ENCODE measurements at places on chromosomes 4 and X.

GRCh38 chr4:19473569-19473968 lies 778.1 kb upstream of the SLIT2 start:
- no peak for DNase-seq

DNA sequence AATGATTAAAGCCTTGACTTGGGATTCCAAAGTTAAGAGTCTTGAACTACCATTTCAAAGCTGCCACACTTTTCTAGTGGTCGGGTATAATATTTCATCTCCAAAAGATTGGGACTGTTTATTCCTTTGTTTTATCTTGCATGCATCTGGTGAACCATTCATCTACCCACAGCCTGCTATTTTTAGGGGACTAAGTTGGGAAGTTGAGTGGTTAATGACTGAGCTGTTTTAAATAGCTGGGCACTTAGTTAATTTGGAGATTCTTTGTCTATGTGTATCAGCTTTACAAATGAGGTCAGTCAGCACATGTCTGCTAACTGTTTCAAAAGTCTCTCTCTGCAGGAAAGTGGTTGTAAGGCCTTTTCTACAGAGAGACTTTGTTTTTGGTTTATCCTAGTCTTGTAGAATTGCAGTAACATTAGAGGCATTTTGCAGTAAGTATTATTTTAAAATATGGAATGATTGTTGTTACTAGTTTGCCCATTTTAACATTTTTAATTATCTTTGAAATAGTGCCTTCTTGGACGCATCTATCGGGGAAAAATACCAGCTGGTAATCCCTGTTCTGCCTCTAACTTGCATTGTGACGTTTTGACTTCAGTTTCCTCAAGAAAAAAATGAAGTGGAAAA lies 8.2 kb downstream of the BMP2K start:
- DNase-seq: no peak

GRCh38 chrX:27466051-27466450 lies 2.9 kb upstream of the PPP4R3C start:
- DNase-seq: no peak

DNA sequence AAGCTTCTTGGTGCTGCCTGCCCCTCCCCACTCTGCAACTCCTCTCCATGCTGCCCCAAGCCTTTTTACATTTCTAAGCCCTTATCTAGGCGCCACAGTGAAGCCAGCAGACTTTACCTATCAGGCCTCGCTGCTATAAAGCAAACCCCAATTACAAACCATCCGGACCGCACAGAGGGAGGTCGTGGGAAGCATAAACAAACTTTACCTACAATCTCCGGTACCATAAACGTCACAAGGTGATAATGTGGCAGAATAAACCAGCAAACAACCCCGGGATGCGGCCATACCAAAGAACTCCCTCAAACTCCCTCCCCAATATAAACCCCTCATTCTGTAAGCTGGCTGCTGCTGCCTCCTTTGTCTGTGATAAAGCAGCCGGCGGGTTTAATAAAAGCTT lies 54.0 kb upstream of the ZCCHC13 start:
- DNase-seq: no peak

GRCh38 chr4:94739741-94740140 lies 18.0 kb upstream of the BMPR1B start:
- no peak for DNase-seq

DNA sequence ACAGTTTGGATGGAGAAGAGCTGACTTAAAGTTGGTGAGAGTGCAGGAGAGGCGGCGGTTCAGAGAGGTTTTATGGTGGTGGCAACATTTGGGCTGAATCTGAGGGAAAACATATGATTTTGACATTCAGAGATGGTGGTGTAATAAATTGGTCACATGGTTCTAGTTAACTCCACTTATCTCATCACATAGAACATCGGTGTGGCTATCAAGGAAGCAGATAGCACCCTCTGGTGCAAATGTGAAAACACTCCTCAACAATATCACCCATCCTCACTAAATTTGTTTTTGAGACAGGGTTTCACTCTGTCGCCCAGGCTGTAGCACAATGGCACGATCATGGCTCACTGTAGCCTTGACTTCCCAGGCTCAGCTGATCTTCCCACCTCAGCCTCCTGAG lies 28.8 kb downstream of the SUPT20HL2 start:
- DNase-seq: no peak

GRCh38 chrX:7926501-7926900 lies 712 bp downstream of the PNPLA4 start:
- DNase-seq: no peak

DNA sequence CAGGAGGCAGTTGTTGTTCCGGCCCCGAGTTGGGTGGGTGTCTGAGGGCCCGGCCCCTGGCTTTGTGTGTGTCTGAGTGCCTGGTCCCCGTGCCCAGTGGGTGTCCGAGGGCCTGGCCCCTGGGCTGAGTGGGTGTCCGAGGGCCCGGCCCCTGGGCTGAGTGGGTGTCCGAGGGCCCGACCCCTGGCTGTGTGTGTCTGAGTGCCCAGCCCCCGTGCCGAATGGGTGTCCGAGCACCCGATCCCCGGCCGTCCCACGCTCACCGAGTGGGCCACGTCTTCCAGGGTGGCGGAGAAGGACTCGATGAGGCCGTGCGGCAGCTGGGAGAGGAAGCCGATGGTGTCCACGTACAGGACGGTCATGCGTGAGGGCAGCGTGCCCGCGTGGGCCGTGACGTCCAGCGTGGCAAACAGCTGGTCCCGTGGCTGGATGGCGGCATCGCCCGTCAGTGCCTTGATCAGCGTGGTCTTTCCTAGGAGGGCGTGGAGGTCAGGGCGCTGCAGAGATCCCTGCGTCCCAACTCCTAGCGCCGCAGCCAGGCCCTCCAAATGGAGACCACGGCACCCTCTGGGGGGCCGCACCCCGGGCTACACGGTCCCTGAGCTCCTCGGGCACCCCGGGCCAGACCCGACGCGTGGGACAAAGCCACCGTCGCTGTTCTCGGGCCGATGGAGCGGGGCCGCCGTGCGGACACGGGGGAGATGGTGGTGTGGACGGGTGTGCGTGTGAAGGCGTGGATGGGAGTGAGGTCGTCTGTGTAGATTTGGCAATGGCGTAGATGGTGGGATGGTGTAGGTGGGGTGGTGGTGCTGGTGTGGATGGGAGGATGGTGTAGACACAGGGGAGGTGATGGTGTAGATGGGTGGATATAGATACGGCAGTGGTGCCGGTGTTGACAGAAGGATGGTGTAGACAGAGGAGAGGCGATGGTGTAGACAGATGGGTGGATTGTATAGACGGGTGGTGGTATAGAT lies 7.2 kb downstream of the GTPBP6 start:
- DNase-seq: no peak

DNA sequence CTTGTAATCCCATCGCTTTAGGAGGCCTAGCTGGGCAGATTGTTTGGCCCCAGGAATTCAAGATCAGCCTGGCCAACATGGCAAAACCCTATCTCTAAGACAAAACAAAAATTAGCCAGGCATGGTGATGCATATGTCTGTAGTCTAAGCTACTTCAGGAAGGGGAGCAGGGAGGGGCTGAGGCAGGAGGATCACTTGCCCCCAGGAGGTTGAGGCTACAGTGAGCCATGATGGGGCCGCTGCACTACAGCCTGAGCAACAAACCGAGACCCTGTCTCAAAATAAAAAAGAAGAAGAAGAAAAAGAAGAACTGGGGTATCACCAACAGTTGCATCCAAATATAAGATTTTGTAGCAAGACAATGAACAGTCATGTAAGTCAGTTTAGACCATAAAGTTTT lies 47.3 kb upstream of the NFKB1 start:
- no peak for DNase-seq

- no peak for DNase-seq
Observed at GRCh38 chr4:35364321-35364870, 879.9 kb downstream of the ARAP2 start.

GRCh38 chrX:19576742-19577141 lies 61.4 kb upstream of the MAP3K15 start:
- no peak for DNase-seq

- no peak for DNase-seq
Observed at GRCh38 chr4:112156112-112156511, 10.9 kb downstream of the FAM241A start.

Data from stimulated activated CD4-positive, alpha-beta T cell treated with anti-CD3 and anti-CD28 coated beads, Interleukin-15, amount 100 ng/mL, for 48 hours (primary cell).